ENCODE measurements at places on chromosomes 6 and 20.

GRCh38 chr6:160071805-160072690 lies 49.6 kb upstream of the SLC22A1 start:
- no peak for DNase-seq

- DNase-seq, result no peak
Measured at GRCh38 chr6:2643935-2644539, 106.7 kb downstream of the MYLK4 start.

- DNase-seq, result no peak
Measured at GRCh38 chr20:25270829-25271251, 23.0 kb downstream of the PYGB start.

DNA sequence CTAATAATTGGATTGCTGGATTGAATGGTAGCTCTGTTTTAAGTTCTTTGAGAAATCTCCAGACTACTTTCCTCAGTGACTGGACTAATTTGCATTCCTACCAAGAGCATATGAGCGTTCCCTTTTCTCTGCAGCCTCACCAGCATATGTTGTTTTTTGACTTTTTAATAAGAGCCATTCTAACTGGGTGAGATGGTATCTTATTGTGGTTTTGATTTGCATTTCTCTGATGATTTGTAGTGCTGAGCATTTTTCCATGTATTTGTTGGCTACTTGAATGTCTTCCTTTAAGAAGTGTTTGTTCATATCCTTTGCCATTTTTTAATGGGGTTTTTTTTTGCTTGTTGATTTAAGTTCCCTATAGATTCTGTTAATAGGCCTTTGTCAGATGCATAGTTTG lies 94.7 kb upstream of the AHI1 start:
- no peak for DNase-seq

DNA sequence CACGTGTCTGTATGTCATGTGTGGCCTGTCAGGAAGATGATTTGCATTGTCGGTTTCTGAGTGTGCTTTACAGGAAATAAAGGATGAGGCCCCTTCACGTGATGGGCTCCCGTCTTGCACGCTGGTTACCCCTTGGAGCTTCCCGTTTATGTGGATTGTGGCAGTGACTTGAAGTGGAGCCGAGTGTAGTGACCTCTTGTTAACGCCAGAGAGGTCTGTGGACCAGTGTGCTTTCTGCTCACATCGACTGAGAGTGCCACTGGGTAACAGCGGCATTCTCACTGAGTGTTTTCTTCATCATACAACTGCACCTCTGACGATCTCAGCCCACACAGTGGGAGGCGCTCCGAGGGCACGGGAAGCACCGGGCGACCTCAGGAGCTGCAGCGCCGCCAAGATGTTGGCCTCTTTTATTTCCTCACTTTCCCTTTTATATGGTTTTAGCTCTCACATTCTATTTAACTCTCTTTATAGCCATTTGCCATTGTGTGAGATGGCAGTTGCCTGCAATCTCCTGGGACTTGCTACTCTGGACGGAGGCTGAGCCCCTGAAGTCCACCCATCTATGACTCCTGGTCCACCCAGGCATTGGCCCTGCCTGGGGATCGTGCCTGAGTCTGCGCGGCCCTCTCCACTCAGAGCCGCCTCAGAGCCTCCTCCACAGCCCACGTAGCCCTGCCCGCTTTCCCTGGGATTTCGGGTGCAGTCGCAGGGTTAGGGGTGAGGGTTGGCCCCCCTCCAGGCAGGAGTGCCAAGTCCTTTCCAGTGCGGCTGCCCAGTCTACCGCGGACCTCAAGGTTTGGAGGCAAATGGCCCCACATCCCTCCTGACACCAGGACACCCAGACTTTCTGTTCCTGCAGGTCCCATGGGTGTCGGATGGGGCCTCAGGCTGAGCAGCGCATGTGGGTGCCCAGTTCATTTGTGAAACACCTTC lies 238.9 kb downstream of the ERMARD start:
- DNase-seq, result no peak

- DNase-seq, result no peak
Measured at GRCh38 chr6:161459008-161459615, 185.3 kb upstream of the AGPAT4 start.

GRCh38 chr20:48679599-48679998 lies 148.2 kb downstream of the PREX1 start:
- no peak for DNase-seq

GRCh38 chr6:28117386-28118050 lies 6.9 kb upstream of the ZSCAN16 start:
- no peak for DNase-seq

Data from non-pigmented ciliary epithelial cell (primary cell).